ENCODE measurements at places on chromosomes 6 and 20.
A peak's percentile ranks its signal among the peaks of the same experiment; 100 is the strongest.

- no peak for DNase-seq
Measured at GRCh38 chr6:142395768-142396231, 94.0 kb downstream of the ADGRG6 start.

GRCh38 chr6:137904822-137905617, 38.0 kb downstream of the TNFAIP3 start:
- DNase-seq, result peak; percentile 81

DNA sequence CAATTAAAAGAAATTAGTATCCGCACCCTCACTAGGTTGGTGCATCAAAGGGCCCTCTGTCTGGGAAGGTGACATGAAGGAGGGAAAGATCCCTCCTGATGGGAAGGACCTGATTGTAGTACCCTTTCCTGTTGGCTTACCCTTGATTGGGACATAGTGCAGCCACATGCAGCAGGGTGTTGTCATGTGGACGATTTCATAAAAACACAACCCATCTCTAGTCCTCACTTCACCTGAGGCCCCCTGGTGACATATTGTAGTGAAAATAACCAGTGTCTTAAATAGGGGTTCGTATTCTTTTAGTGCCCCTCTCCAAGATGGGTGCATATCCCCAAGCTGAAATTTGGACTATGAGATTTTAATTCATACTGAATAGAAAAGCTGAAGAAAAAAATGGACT, 97.3 kb downstream of the SLX4IP start:
- no peak for DNase-seq

- DNase-seq, result no peak
Measured at GRCh38 chr6:123171341-123172115, 175.5 kb downstream of the CLVS2 start.

- DNase-seq, result no peak
Measured at GRCh38 chr6:140609956-140610355, 1235.5 kb upstream of the CITED2 start.

- no peak for DNase-seq
Measured at GRCh38 chr6:40674170-40674569, 87.0 kb upstream of the LRFN2 start.

DNA sequence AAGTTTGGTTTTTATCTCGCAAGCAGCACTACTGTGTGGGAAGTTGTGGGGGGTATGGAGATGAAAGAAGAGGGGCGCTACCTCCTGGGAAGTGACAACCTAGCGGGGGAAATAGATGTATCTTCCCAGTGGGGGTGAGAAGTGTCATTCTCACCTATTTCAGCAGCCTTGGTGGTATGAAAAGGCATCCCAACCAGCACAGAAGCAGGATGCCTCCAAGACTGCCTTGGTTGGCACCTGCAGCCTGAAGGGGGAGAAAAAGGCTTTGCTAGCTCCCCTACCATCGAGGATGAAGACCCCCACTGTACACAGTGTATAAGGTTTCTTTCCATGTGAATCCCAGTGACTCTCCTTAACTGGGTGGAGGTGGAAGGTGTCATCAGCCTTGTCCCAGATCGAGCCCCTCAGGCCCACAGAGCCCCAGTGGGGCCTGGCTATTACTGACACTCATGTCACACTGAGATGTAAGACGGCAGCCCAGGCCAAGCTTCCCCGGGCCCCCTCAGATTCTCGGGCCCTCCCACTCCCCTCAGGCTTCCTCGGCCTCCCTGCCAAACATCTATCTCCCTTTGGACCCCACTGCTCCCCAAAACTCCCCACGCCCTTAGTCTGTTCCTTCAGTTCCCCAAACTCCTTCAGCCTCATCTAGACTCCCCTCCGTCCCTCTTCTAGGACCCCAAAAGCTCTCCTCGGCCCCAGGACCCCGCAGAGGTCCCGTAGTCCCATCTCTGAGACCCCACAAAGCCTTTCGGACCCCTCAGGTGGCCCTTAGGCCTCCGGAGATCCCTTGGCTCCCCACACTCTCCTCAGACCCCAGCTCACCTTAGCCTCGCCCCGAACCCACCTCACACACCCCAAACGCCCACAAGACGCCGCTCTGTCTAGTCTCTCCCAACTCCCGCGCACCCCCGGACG, 688 bp downstream of the COMMD7 start:
- DNase-seq, result peak; percentile 17

- DNase-seq, result no peak
Measured at GRCh38 chr6:164477101-164477500, 832.3 kb downstream of the C6orf118 start.

DNA sequence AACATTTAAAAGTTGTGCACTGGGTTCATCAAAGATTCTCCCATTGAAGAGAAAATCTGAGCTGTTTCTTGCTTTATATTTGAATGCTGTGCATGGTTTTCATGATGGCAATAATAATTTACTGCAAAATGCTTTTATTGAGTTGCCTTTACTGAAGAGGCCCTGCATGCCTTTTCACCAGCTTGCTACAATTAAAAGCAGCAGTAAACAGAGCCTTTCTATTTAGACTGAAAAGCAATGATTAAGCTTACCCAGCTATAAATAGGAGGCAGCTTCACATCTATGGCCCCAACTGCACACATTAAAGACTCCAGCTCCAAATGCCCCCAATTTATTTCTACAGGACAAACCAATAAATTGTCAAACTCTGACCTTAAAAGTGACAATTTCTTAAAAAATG, 70.3 kb downstream of the ANKEF1 start:
- no peak for DNase-seq

DNA sequence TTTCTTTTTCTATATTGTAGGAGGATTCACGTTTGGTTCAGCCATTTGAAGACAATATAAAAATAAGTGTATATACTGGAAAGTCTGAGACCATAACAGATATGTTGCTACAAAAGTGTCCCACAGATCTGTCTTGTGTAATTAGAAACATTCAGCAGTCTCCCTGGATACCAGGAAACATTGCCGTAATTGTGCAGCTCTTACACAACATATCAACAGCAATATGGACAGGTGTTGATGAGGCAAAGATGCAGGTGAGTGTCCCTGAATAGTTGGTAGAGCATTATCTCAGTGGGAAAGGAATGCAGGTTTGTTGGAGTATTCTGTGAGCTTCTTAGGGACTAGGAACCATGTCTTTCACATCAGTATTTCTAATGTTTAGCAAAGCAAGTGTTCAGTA, 18.3 kb upstream of the ADGRF4 start:
- no peak for DNase-seq

DNA sequence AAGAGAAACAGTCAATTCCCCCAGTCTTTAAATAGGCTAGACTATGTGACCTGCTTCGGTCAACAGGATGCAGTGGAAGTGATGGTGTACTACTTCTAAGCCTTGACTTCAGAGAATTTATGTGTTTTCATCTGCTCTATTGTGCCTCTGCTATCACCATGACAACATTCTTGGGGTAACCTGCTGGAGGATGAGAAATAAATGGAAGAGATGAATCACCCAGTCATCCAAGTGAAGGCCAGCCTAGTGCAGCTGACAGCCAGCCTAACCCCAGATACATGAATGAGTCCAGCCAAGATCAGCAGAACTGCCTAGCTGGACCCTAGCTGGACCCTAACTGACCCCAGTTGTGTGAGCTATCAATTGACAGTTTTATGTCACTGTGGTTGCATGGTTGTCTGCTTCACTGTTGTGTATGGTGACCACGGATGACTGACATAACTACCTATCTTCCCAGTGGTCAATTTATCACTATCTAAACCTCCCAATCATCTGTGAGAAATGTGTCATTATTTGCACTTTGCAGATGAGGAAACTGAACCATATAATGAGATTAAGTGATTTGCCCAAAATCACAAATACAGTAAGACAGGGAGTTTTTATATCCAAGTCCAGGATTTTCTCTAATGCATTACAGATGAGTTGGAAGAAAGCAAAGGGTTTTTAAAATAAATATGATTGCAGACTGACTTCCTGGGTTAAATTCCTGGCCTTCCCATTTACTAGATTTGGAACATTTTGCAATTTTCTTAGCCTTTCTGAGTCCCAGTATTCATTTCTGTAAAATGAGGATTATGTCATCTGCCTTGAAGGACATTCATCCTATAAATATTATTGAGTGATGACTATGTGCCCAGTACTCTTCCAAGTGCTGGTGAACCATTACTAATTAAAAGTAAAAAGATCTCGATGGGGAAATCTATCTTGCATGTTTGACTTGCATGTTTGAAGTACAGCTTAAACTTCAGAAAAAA, 136.4 kb upstream of the PLCB4 start:
- no peak for DNase-seq

DNA sequence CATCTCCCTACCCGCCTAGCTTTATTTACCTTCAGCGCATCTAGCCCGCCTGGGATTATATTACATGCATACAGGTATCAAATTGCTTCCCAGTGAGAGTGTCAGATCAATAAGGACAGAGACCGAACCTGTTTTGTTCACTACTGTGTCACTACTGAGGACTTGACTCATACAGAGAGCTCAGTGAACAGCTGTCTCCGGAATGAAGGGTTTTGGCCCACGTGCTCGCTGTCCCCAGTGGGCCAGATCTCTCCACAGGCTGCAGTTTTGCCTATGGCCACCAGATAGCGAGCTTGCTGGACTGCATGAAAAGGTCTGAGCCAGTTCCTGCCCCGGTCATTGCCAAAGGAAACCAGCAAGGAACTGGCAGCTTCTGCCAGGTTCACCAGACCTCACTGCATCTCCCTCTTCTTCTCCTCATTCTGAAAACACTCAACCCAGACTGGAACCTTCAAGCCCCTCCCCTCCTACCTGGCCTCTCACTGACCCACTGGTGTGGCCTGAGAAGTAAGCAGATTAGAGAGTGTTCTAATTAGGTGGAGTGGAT, 150.8 kb downstream of the ZMYND8 start:
- DNase-seq, result peak; percentile 65

DNA sequence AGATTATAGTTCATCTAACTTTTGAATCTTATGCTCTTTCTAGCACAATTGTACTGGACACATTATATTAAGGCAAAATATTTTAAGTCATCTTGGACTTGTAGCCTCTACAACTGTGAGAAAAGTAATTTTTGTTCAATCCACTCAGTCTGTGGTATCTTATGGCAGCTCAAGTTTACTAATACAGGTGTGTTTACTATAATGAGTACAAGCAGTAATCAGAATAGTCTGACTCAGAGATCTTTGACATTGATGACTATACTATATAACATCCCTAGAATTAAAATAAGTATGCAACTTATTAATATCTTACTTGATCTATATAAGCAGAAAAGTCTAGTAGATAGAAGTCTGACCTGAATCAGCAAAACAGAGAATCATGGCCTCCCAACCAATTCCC, 40.7 kb upstream of the PRSS16 start:
- no peak for DNase-seq

- DNase-seq, result no peak
Measured at GRCh38 chr20:10524034-10524476, 89.0 kb downstream of the SLX4IP start.

DNA sequence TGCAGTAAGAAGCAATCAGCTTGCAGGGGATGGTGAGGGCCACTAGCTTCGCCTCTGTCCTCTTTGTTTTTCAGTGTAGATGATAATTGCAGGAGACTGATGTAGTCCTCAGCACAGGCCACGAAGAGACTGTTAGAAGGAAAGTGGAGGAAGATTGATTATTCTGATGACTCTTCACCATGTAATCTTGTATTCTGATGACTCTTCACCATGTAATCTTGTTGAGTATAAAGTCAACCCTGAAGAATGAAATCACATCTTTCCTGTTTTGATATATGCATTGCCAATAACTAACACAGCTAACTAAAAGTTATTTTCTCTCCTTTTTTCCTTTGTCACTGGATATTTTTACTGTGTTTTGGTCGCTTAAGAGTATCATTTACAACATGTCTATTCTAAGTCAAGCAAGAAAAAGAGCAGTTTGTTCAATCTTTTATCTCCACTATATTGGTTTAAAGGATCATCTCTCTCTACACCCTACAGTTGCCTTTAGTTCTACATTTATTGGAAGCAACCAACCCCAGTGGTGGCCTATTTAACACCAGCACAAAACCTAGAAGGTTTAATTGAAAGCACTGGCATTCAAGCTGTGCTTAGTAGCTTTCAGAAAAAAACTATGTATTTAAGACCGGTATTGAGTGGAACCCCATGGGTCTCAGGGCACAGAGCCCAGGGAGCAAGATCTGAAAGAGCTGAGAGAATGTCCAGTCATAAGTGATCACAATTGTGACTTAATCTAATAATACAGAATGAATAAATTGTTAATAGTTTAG, 107.2 kb upstream of the BTBD3 start:
- no peak for DNase-seq

DNA sequence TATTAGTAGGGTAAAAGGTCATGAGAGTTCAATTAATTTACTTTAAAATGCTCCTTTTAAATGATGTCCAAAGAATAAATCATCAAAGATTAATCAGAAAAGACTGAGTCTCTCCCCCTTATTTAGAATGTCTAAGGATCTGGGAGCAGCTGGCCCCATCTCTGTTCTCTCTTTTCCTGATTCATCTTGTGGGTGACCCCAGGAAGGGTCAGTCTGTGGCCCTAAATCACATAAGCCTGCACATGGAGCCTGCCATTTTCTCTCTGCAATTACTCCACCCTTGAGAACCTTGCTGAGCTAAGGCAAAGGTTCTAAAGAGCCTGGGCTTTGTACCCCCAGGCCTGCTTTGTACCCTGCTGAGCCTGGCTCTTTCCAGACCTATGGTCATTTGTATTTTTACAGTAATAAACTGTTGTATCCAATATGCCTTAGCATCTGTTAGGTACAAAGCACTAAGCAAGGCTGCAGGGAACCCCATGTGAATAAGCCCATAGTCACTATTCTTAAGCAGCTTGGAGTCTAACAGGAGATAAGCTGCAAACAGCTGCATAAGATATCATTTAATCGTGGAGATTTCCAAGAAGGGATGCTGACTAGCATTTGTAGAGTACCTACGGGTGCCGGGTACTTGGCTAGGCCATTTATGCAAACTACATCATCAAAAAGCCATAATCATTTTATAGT, 431.0 kb upstream of the MARCKS start:
- DNase-seq, result no peak

DNA sequence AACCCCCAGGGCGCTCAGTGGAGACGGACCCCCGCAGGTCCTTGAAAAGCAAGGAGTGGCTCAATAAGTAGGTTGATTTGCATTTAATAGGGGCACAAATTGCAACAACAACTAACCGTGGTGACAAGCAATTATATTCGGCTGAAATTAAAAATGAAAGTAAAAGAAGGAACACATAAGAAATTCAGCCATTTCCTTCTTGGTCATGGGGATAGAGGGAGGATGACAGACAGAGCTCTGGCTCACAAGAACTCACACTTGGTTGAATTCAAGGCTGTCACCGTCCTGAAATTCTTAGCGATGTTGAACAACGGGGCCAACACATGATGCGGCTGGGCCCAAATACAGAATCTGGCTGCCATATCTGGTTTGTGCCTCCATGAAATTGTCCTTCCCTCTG, 129.0 kb downstream of the EDN3 start:
- no peak for DNase-seq

DNA sequence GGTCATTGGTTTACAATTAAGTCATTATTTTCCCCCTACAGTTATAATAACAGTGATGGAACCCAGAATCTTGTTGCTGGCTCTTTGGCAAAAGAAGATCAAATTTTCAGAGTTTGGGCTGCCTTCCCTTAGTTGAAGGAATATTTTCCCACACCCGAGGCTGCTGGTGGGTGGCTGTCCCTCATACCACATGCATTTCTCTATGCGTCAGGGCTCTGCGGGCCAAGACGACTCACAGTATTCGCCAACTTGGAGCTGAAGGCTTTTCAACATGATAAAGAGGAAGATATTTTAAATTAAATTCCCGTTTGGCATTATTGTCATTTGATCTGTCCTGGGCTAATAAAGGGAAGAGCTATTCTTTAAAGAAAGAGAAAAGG, 102.2 kb upstream of the SASH1 start:
- no peak for DNase-seq

GRCh38 chr6:1496836-1497760, 107.7 kb downstream of the FOXF2 start:
- no peak for DNase-seq

- no peak for DNase-seq
Measured at GRCh38 chr20:63273059-63273579, 506 bp downstream of the ARFGAP1 start.

GRCh38 chr6:37481711-37482605, 17.7 kb downstream of the CCDC167 start:
- DNase-seq, result no peak

All from activated CD8-positive, alpha-beta memory T cell treated with anti-CD3 and anti-CD28 coated beads, Interleukin-2, amount 50 U/mL, for 4 hours (primary cell).